ENCODE measurements at places on chromosomes 12 and 14. TPM values are rescaled to one million over a fixed set of nuclear protein-coding genes. Genes with fewer than 3 reads are reported as not detected.

GRCh38 chr12:131747276-131748177 lies 36.6 kb downstream of the SFSWAP start:
- no peak for DNase-seq

DNA sequence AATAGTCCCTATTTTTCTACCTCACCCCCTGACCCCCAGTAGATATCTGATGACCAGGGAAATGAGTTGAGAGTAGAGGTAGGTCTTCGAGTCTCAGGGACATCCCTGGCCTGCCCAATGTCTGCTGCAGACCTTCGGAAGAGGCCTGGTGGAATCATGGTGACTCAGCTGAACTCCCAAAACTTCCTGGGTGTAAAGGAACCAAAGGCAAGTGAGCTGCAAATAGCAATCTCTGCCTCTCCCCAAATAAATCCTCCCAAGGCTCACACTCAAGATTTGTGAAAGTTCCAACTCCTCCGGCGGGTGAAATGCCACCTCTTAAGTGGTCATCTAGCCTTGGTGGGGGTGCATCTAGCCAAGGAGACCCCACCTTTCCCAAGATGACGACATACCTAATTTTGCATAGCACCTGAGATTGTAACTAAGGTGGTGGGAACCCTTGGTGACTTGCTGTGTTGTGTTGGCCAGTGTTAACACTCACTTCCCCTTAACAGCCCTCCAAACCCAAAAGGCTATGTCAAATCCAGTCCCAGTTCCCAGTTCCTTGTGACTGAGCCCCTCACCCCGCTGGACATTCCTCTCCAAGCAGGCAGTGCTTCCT lies 6.3 kb downstream of the ZFP36L1 start:
- DNase-seq = no peak

GRCh38 chr12:20807192-20808080 lies 3.1 kb upstream of the SLCO1B3 start:
- no peak for DNase-seq

DNA sequence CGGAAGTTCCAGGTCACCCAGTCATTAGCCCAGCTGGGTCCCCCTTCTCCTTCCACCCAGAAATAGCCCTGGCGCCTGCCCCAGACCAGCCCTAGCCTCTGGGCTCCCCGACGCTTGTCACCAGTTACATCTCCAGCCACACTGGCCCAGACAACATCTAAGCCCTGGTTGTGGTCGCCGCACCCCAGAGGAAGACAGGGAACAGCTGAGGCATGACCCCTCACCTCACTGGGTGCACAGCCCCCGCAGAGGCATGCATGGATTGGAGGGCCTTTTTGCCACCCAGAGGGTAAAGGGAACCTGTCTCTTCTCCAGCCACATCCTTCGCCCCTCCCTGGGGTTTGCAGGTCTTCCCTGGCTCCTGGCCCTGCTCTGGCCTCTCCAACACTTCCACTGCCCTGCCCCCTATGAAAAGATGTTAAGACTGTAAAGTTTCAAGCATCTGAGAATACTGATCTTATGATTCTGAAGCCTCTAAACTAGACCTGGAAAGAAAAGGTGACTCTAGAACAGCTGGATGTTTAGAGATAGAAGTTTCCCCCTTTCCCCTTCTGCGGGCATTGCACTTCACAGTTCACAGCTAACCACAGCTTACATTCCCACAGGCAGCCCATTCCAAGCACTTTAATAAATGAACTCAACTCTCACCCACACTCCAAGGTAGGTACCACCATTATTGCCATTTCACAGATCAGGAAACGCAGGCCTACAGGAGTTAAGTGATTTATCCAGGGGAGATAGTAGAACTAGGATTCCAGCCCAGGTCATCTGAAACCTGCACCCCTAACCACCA lies 14.7 kb downstream of the TMEM119 start:
- DNase-seq = no peak

DNA sequence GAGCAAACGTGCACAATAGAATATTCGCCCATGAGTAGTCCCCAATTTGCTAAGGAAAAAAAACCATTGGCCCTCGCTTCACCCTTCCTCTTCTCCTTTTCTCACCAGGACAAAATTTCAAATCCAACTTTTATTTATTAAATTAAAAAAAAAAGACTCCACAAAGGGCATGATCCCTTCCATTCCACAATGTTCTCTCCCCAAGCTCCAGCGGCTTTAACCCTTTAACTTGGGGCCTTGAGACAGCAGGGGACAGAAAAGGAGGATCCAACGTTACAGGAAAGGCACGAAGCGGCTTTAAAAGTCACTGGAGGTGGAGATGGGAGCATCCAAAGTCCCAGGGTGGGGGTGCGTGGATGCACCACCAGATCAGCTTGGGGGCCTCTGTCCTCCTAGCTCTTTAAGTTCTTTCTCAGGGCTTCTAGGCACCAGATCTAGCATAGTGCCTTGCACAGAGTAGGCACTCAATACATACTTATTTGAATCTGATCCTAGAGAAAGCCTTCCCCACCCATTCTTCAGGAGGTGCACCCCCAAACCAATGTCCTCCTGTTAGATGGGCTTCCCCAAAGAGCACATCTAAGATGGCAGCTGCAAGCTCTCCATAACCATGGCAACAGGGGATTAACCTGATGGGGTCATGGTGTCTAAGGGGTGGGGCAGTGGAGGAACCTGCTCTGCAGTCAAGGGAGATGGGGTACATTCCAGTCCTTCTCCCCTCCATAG lies 5.2 kb upstream of the AAAS start:
- no peak for DNase-seq

Gene FOXG1
- total RNA-seq = not detected

Gene BICDL1
- total RNA-seq = 25.7 TPM

Gene APAF1
- 24.7 TPM for total RNA-seq
